ENCODE measurements at places on chromosomes 16 and 17.

- no peak for DNase-seq
Measured at GRCh38 chr17:63139356-63139755, 173.3 kb downstream of the TANC2 start.

GRCh38 chr17:17837966-17838962 is 1.5 kb upstream of the SREBF1 start:
- no peak for DNase-seq

DNA sequence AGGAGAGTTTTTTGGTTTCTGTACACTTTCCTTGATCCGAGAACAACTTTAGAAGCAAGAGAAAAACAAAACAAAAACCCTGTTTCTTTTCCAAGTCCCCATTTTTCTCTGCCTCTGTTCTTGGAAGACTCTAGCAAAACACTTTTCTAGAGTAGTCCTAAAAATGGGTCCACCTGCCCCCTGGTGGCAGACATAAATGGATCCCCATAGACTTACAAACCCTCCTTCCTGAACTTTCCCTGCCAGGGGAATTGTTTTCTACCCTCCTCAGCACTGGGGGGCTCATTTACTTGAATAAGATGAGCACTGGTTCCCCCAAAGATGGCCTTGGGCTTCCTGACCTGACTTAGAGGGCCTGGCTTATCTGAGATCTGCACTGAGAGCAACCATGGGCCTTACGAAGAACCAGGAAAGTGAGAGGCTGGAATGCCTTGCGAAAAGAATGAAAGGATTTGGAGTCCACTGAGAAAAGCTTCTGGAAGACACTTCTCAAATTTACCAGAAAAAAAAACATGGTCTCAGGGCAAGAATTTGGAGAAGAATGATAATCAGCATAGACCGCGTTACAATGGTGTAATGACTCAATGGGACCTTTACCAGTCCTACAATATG is 48.0 kb upstream of the CDYL2 start:
- DNase-seq: no peak

DNA sequence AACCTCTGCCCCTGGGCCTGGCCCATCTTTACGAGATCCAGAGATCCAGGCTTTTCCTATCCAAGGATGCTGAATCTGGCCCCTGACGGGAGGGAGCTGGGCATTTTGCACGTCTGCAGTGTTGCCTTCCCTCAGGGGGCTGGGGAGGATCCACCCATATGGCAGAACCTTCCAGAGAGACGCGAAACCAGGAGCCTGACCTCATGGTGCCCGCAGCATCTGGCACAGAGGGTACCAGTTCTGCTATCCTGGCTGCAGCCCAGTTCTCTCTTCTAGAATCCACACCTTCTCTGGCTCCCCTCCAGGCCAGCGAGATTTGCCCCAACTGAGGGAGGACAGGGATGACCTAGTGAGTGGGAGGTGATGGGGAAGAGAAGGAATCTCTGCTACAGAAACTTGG is 20.5 kb upstream of the ZNF652 start:
- DNase-seq: no peak

DNA sequence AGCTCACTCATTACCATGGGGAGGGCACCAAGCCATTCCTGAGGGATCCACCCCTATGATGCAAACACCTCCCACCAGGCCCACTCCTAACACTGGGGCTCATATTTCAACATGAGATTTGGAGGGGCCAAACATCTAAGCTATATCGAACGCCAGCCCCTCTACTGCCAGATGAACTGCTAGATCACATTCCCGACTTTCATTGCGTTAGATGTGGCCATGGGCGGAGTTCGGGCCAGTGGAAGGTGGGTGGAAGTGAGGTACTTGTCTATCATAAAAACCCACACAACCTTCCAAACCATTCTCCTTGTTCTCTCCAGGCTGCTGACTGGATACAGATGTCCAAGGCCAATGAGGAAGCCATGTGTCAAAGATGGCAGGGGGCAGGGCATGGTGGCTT is 27.0 kb upstream of the ANKRD40CL start:
- no peak for DNase-seq

GRCh38 chr16:57823836-57824235 is 21.5 kb upstream of the KIFC3 start:
- DNase-seq: no peak

GRCh38 chr16:9441012-9441411 is 349.6 kb downstream of the HAPSTR1 start:
- no peak for DNase-seq

- DNase-seq: no peak
Measured at GRCh38 chr16:1343428-1344242, 8.0 kb downstream of the TSR3 start.

DNA sequence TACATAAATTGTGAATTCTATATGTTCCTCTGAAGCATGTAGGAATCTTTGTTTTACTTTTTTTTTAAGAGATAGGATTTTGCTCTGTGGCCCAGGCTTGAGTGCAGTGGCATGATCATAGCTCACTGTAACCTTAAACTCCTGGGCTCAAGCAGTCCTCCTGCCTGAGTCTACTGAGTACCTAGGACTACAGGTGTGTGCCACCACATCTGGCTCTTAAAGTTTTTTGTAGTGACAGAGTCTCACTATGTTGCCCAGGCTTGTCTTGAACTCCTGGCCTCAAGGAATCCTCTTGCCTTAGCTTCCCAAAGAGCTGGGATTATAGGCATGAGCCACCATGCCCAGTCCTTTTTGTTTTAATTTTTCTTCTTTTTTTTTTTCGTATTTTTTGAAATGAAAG is 25.3 kb downstream of the IKZF3 start:
- DNase-seq: no peak

DNA sequence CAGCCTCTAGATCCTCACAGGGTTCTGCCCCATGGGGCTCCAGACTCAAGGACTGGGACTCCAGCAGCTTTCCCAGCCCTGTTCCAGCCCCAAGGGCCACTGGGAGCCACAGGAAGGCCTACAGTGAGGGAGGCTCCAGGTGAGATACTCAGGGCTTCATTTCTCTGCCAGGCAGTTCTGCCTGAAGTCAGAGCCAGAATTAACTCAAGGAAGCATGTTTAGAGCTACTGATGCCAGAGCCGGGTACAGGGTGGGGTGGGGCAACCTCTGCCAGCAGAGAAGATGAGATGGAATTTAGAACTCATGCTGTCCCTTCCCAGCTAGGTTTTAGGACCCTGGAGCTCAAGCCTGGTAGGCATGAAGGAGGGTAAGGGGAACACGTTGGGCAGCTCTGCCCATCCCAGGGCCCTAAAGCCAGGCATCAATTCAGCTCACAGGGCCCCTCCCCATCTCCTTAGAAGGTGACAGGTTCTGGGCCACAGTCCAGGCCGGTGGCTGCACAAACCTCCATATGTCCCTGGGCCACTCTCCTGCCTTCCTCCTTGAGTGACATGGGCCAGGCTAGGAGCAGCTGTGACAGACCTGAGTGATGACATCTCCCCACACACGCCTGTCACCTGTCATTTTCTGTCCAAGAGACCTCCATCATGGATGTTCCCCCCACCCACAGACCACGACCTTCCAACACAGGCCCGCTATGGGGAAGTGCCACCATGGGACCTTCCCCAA is 24.5 kb upstream of the SPPL2C start:
- DNase-seq: no peak

DNA sequence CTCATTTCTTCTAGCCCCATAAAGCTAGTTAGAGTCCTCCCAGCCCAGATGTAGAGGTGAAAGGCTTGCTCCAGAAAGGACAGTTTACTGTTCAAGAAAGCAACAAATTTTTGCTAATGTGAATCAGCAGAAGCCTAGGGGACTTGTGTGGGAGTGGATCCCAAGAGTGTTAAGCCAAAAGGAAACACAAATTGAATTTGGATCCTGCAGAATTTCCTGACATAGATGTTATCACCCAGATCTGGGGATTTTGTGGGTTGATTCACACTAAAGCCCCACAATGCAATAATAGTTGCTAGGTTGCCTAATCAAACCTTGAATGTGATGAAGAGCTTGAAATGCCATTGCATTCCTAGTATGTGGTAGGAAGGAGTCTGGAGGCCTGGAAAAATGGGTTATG is 135.2 kb upstream of the HS3ST3A1 start:
- no peak for DNase-seq

GRCh38 chr16:31108035-31108793 is at the start of gene BCKDK:
Gene BCKDK (plus strand): TSS chr16:31108386. CDS start chr16:31109224, 838 bp downstream.
- DNase-seq: peak; percentile 42

DNA sequence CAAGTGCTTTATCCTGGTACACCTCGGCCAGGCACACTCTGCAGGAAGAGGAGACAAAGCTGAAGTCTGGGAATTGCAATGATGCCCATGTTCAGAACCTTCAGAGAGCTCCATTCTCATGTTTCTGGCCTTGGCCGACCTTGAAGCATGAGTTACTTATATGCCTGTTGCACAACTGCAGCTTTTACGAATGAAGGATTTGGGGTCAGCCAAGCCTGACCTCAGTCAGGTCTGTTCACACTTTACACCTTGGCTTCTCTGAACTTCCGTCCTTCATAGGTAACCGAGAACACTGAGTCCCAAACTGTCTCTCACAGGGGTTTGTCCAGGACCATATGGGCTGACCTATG is 66.7 kb downstream of the GTF3C1 start:
- no peak for DNase-seq

- no peak for DNase-seq
Measured at GRCh38 chr17:77184474-77184873, 43.7 kb downstream of the SEC14L1 start.

- DNase-seq: no peak
Measured at GRCh38 chr17:2978991-2979390, 84.4 kb downstream of the OR1D5 start.

DNA sequence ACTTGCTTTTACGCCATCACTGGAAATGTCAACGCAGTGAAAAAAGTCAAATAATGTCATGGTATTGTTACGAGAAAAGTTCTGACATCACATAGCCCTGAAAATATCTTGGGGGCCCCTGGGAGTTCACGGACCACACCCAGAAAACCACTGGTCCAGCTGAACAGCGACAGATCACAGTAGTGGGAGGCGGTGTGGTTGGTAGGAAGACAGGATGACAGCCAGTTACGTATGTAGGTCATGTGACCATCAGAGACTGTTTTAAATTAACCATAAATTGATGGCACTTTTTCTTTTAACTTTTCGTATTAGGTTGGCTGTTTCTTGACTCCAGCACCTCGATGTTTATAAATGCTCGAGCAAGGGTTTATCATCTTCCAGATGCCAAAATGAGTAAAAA is 11.9 kb downstream of the ERCC4 start:
- DNase-seq: no peak

GRCh38 chr16:66918355-66918754 is 330 bp downstream of the CDH16 start:
- DNase-seq: no peak

- DNase-seq: no peak
Measured at GRCh38 chr16:48392407-48392806, 7.2 kb upstream of the SIAH1 start.

GRCh38 chr17:77120868-77121267 is 19.9 kb upstream of the SEC14L1 start:
- DNase-seq: no peak

DNA sequence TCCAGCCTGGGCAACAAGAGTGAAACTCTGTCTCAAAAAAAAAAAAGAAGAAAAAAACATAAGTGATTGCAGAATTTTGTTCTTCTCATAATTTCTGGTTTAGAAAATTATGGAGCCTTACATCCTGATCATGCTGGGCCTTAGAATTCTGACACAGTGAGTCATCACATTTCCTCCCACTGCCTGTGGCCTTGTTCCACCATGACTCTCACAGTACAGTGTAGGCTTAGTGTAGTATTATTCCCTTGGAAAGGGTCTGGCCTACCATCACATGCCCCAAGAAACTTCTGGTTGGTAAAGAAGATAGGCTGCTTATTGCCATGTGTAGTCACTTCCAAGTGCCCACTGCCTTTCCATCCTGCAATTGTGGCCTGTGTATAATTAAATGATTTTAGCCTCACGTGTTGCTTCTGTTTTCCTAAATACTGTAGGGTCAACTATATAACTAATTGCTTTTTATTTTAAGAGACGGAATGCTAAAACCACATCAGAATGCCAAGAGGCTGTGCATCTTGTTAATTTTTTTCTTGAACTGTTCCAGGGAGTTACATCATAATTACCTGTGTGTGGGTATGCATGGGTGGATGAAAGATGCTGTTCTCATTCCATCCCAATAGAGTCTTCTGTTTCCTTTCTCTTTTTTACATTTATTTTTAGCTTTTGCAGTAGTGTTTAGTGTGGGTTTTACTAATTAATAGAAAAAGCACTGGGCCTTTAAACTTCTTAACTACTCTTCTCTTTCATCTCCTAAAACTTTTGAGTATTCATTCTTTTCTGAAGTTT is 25.9 kb downstream of the OGFOD1 start:
- peak; percentile 17 for DNase-seq

DNA sequence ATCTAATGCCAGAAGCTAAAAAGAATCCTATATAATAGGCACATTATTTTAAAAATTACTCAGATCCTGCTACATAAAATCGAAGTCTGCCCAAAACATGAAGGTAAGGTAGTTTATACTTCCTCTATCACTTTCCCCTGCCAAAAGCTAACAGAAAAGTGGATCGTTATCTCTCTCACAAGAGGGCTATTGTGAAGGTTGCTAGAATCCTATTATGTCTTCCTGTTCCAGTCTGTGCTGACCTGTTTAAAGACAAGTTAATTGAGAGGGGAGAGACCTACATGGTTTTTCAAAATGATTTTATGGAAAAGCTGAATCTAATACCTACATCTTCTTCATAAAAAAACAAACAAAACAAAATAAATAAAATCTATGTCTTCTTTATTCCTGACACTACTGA is 1410.9 kb upstream of the CDH8 start:
- DNase-seq: no peak

DNA sequence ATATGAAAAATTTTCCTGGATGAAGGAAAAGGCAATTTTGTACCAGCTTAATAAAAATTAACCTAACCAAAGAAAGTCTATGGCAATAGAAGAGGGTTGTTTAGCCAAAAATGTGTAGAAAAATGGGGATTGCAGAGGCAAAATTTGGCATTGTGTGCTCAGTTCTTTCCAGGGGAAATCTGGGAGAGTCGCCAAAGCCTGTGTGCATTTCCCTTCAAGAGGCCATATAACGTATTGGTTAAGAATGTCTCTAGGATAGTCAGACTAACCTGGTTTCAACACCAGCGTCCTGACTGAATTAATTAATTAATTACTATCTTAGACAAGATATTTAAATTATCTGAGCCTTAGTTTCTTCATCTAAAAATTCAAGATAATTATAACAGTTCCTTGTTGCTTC is 44.8 kb upstream of the HLF start:
- no peak for DNase-seq

GRCh38 chr16:27449434-27450195 is 47.6 kb downstream of the IL21R start:
- peak; percentile 75 for DNase-seq

- DNase-seq: no peak
Measured at GRCh38 chr17:82687375-82687861, 11.1 kb downstream of the RAB40B start.

DNA sequence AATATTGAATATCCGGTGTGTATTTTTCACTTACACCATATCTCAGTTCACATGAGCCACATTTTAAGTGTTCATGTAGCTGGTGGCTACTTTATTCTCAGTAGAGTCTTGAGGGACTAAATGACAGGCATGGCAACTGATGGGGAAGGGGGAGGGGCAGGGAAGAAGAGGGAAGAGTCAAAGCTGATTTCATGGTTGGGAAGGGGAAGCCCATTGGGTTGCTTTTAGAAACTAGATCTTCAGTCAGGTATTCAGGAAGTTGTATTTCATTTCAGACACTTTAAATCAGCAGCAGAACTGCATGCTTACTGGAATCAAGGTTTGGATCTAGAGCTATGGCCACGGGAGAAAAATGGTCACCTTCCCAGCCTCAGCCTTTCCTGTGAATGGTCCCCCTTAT is 2.9 kb upstream of the WIPI1 start:
- DNase-seq: no peak
